NCI-H1092 (cell line): ENCODE measurements at places on chromosomes 1 and 21.
A peak's percentile ranks its signal among the peaks of the same experiment; 100 is the strongest.

DNA sequence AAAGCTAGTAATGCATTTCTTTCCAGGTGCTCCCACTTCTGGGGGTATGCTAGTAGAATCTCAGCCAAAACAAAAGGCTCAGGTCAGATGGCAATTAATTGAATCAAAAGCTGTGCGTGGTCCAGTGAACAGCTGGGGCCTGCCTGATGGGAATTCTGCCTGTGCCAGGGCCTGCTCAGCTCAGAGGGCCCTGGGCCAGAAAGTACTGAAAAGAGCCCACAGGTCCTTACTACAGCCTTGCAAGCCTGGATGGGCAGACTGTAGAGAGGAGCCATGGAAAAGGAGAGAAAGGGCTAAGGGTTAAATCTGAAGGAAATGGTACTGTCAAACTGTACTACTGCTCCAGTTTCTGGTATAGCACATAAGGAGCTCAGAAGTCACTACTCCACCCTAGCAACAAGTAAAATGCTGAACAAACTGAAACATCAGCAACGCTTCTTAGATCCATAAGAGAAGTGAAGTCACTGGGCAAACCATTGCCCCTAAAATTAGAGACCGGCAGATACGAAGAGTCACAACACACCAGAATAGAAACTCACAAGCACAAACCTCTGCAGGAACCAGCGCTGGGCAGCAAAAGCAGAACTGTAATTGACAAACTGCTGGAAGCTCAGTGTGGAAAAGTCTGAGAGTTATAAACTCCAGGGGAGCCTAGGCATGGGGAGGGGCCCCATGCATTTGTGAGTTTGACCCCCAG is 121.1 kb upstream of the SYT6 start:
- DNase-seq: no peak

DNA sequence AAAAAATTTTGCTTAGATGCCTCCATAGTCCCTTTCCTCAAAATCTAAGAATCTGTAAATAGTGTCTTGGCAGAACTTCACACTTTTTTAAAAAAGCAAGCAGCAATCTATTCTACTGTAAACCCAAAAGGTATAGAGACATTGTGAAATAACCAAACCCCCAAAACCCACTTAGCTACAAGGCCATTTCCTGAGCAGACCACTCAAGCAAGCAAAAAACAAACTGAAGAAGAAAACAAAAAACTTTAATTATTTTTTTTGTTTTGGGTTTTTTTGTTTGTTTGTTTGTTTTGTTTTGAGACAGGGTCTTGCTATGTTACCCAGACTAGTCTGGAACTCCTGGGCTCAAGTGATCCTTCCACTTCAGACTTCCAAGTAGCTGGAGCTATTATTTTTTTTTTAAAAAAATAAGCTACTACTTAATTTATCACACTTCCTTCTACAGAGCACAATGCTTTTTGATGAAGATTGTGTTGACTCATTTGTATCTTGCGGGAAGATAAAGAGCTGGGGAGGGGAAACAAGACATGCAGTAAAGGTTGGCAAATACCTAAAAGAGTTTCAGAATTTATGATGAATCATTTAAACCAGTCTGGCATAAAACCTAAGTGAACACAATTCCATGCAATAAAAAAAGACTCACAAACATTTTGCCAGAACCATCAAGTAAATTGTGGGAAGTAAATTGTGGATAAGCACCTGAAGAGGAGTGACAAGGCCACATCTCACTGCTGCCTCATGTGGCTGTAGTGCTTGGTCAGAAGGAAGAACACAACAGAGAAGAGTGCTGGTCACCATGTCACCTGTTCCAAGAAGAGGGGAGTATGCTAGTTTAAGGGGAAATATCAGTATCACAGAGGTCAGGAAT is 2.7 kb upstream of the PTPN22 start:
- DNase-seq: no peak

- no peak for DNase-seq
These were observed 64.3 kb upstream of the RAB3GAP2 start for GRCh38 chr1:220336391-220337031.

- DNase-seq: no peak
These were observed 6.7 kb upstream of the TIE1 start for GRCh38 chr1:43293896-43294760.

DNA sequence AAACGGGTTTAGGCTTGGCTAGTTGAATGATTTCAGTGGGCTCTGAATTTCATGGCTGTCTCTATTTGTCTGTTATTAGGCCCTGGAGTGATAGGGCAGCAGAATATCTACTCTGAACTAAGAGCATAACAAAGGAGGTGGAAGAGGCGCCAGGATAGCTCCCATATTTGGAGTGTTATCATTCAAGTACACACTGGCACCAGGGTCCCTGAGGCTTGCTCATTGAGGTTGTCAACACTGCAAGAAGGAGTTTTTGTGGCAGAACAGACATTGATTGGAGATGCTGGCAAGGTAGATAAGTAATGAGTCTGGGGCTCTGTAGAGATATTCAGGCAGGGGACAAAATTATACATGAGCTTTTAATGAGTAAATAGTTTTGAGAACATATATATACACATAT is 1748.4 kb downstream of the MRPL39 start:
- peak; percentile 4 for DNase-seq

GRCh38 chr1:110667776-110668175 is 7.0 kb downstream of the KCNA3 start:
- no peak for DNase-seq

DNA sequence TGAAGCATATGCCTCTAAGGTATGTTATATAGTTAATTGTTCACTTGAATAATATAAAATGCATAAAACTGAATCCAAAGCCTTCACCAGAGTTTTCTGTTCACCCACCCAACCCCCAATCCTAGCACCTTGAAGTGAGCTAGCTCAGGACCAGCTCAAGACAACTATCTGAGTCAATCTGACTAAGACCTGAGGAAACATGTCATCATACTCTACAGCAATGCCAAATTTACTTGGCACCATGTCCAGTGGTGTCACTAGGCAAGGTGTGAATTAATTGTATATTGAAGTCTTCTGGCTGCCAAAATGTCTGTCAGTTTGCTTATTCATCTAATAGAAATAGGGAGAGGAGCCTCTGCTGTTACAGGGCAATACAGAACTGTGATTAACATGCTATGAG is 3.8 kb downstream of the DNASE2B start:
- DNase-seq: no peak

GRCh38 chr1:34617321-34618118 is 137.3 kb upstream of the GJB5 start:
- DNase-seq: no peak

- no peak for DNase-seq
These were observed 13.7 kb downstream of the ADARB1 start for GRCh38 chr21:45088116-45088515.

GRCh38 chr21:39604951-39605350 is 7.8 kb upstream of the B3GALT5 start:
- DNase-seq: no peak

DNA sequence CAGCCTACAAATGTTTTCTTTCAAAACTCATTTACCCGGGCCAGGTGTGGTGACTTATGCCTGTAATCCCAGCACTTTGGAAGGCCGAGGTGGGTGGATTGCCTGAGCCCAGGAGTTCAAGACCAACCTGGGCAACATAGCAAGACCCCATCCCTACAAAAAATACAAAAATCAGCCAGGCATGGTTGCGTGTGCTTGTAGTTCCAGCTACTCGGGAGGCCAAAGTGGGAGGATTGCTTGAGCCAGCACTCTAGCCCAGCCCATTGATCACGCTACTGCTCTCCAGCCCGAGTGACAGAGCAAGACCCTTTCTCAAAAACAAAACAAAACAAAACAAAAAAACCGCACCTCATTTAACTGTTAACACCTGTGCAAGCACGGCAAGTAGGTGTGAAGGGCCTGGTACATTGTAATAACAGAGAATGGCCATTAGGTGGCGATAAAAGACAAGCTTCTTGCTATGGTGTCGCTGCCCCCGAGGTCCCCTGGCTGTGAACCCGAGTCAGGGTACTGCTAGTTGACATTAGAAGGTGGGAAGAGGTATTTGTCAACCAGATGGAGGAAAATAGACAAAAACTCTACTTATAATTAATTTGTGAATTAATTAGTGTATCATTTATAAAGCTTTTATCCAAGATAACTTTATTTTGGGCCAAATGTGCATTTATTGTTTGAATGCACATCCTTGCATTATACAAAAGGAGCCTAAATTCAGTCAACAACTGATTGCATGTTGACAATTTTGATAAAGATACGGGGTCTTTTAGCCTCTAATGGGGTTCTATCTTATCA is 66.5 kb downstream of the SH3BGR start:
- DNase-seq: peak; percentile 76

DNA sequence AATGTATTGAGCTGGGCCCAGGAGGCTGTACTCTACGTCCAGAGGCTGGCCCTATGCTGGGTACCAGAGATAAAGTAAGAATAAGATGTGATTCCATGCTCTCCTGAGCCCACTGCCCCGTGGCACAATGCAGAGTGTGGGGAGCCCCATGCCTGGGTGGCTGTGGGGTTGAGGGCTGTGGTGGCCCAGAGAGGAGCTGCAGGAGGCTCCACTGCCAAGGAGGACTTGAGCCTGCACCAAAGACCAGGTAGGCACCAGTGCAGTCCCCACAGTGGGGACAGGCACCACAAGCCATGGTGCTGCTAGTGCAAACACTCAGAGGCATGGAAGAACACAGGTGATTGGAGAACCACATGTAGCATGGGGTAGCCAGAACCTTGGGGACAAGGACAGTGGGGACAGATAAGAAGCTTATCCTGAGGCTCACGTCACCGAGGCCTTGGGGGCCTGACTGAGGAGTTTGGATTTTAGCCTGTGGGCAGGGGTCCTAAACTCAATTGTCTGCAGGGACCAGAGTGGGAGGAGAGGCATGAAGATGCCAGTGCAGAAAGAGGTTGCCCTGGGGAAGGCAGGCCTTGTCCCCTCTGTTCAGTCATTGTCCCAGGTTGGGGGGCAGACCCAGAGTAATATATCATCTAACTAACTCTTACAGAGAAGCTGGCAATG is 21.9 kb upstream of the EPS8L3 start:
- DNase-seq: no peak

- DNase-seq: no peak
These were observed 29.1 kb downstream of the OPRD1 start for GRCh38 chr1:28840928-28841544.

DNA sequence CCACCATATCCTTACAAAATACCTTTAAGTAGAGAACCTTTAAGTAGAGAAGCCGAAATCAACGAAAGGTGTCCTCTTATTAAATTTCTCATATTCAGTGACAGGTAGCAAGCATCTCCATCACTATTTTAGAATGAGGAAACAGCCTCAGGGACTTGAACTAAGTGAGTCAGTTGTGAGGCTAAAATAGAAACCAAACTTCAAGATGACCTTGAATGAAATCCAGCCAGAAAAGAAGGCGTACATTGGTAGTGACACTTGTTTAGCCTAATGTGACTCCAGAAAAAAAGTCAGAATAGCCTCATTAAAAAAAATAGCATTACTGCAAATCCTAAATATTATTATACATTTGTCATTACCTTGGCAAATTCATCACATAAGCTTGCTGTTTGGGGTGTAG is 20.1 kb downstream of the RGS8 start:
- DNase-seq: no peak

DNA sequence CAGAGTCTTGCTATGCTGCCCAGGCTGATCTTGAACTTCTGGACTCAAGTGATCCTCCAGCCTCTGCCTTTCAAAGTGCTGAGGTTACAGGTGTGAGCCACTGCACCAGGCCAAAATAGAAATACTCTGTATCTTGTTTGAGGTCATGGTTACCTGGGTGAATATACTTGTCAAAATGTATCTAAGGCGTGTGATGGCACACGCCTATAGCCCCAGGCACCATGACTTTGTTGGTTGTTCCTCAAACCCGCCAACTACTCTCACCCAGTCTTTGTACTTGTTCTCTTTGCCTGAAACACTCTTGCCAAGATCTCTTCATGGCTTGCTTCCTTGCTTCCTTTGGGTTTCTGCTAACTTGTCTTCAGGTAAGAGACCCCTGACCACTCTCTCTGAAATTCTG is 38.0 kb upstream of the RGS5 start:
- DNase-seq: no peak

DNA sequence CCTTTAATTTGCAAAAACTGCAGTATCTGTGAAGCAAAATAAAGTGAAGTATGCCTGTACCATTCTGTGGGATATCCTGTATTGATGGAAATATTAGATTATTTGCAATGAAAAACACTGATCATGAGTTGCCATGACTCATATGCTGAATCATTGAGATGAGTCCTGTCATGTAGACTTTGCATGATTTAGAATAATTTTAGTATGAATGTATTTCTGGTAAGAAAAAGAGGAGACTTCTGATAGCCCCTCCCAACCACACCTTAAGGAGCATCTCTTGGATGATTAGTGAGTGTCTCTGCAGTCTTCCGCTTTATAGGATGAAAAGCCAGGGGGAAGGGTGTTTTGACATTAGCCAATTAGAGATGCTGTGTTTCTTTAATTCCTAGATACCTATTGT is 55.2 kb upstream of the PTGS2 start:
- no peak for DNase-seq

GRCh38 chr1:84121360-84121759 is 22.7 kb upstream of the PRKACB start:
- no peak for DNase-seq

- DNase-seq: no peak
These were observed 14.6 kb downstream of the PYCR2 start for GRCh38 chr1:225909477-225909876.

GRCh38 chr21:31730712-31731055 is 1.2 kb downstream of the SCAF4 start:
- no peak for DNase-seq

DNA sequence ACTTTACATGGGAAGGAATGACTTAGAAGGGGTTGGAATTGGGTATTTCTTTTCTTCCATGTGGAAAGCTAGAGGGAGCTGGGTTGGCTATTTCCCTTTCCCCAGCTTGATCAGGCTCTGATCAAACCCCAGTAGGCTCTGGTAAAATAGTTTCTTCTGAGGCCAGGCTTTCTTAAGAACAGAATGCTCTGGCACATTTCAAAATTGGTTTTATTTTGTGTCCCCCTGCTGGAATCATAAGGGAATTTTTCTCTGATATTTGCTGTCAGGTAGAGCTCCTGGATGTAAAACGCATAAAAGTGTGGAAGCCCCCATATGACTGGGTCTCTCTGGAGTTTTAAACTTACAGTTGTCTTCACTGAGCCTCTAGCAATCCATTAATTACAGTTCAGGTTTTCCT is 17.1 kb upstream of the APOBEC4 start:
- DNase-seq: no peak

DNA sequence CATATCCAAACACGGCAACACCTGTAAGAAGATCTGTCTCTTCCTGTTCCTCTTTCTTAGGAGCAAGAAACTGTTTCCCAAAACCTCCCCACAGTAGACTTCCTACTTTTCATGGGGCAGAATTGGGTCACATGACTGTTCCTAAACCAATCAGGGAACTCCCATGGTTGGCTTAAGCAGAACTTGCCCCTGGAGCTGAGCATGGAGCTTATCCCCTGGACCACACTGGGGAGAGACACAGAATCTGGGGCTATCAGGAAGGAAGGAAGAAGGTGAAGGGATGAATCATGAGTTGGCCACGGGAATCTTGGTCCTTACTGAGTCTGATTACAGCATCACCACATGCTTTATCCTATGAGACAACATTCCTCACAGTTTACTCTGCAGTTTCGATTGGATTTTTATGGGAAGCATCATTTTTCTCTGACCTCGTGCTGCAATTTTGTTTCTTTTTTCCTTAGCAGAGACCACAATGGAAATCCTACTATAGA is 81.8 kb downstream of the CDC7 start:
- no peak for DNase-seq

- DNase-seq: peak; percentile 46
These were observed 33.8 kb downstream of the GDAP2 start for GRCh38 chr1:117895482-117896114.
